Activated CD8-positive, alpha-beta memory T cell treated with anti-CD3 and anti-CD28 coated beads for 4 hours (primary cell): ENCODE measurements at places on chromosomes 11 and 22.
A peak's percentile ranks its signal among the peaks of the same experiment; 100 is the strongest.

GRCh38 chr11:6489306-6489705 is 7.8 kb upstream of the DNHD1 start:
- DNase-seq, result no peak

DNA sequence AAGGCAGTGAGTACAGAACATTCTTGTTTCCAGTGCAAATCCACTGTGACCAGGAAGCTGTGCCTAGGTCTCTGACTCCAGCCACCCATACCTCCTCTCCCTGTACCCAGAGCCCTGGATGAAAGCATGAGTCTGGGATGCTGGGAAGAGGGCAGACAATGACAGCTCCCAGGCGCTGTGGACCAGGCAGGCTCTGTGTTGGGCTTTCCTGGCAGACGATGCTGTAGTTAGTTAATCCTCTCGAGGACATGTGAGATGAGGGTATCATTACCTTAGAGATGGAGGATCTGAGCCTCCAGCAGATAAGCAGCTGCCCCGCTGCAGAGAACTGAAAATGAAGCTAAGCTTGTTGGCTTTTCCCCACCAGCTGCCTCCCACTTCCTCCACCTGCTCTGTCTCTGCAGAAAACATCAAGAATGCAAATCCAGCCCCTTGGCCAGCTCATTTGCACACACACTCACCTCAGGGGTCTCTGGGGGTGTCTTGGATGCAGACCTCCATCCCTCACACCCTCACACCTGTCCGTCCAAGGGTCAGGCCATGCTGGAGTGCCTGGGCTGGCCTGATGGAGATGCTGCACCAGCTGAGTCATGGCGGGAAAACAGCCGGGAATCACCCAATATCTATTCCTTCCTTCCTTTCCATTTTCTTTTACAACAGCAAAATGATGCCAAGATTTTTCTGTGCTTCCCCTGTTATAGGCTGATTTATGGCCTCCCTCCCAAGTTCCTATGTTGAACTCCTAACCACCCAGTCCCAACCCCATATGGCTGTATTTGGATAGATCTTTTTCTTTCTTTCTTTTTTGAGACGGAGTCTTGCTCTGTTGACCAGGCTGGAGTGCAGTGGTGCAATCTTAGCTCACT is 94.9 kb upstream of the SEPTIN5 start:
- DNase-seq, result no peak

DNA sequence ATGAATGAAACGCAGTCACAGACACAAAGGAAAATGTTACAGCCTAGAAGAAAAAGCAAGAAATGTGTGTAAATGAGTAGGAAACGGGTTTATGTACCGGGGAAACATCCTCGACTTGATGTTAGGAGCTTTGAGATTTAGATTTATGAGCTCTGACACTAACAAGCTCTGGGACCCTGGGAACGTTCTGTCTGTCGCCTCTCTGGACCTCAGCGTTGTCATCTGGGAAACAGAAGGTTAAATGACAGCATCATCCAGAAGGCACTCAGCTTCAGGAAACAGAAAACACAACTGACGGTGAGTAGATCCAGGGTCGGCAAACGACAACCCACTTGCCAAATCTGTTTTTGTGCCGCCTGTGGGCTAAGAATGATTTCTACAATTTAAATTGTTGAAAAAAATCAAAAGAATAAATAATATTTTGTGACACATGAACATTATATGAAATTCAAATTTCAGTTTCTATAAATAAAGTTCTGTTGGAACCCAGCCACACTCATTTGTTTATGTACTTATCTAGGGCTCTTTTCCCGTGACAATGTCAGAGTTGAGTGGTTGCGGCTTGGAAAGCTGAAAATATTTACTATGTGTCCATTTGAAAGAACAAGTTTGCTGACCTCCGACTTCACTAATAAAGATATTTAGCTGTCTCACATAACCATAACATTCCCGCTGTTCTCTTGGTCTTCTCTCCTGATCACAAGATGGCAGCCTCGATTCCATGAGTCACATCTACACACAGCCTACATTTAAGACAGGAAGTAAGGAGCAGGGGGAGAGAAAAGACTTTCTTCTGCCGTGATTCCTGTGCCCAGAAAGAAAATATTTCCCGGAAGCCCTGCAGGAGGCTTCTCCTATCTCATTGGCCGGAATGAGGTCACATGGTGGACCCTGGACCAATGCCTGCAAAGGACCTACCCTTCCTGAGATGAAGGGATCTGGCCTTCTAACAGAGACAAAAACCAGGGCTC is 47.1 kb upstream of the SYT13 start:
- DNase-seq, result no peak

DNA sequence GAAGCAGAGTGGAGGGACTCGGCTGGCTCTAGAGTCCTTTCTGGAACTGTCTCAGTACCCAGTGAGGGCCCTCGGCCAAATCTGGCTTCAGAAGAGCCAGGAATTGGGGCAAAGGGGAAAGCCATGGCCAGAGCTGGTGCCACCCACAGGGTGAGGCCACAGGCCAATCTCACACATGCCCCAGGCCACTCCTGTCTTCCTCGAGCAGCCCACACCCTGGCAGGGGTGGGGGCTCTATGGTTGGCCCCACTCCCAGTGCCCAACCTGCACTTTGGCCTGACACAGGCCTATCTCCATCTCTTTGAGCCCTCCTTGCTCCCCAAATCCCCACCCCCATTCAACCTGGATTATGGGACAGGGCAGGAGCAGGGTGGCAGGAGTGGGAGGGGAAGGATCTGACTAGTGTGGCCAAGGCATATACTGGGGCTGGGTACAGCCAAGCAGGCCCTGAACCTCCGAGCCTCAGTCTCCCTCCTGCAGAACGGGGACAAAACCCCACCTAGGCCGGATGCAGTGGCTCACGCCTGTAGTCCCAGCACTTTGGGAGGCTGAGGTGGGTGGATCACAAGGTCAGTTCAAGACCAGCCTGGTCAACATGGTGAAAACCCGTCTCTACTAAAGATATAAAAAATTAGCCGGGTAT is 6.9 kb downstream of the TST start:
- no peak for DNase-seq

DNA sequence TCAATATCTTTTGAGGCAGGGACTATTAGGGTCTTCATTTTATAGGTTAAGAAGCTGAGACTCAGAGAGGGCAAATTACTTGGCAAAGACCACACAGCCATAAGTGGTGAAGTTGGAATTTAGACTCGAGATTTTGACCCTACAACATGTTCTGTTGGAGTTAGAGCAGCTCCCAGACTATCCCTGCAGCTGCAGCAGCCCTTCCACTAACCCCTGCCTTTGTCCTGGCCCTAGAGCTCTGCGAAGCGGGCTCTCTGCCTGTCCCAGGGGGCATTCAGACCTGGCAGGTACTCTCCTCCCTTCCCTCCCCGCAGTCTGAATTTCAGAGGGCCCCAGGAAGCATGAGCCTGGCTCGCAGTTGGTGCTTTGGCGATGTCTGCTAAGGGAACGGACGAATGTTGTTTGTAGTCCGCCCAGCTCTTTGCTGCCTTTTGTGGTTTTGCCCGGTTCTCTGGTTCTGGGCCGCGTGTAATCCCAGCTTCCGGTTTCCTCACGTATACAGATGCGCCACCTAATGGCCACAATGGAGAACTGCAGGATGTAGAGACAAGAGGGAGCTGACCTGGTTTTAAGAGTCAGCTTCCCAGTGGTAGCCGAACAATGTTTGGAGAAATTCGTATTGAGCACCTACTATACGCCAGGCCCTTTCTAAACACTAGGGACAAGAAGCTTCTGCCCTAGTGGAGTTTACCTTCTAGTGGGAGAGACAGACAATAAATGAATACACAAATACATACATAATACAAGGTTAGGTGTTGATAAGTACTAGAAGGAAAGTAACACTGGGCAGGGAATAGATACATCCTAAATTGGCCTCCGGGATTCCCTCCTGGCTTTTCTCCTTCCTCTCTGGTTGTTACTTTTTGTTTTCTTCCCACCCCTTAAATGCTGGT is 125.2 kb downstream of the ST3GAL4 start:
- peak; percentile 52 for DNase-seq

DNA sequence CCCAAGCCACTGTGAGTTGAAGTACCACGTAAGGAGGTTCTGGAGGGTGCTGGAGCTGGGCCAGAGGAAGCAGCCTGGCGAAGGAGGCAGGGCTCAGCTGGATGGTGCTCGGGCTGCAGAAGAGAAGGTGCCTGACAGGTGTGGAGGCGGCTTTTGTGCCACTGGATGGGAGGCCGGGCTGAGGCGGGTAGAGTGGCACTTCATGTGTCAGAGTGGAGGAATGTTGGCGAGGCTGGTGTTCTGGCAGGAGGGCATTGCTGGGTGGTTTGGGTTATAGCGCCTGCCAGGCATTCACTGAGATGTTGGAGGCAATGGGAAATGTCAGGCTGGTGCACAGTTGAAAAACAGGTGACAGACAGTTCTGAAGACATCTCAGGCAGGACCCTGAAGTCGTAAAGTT is 24.2 kb downstream of the UBE2L3 start:
- no peak for DNase-seq

- DNase-seq, result no peak
Observed at GRCh38 chr11:30510750-30511149, 75.4 kb downstream of the MPPED2 start.
